ENCODE measurements at places on chromosomes 16 and 17. TPM values are rescaled to one million over a fixed set of nuclear protein-coding genes. Genes with fewer than 3 reads are reported as not detected.

The TPSB2 gene
- polyA plus RNA-seq = 0.34 TPM

DNA sequence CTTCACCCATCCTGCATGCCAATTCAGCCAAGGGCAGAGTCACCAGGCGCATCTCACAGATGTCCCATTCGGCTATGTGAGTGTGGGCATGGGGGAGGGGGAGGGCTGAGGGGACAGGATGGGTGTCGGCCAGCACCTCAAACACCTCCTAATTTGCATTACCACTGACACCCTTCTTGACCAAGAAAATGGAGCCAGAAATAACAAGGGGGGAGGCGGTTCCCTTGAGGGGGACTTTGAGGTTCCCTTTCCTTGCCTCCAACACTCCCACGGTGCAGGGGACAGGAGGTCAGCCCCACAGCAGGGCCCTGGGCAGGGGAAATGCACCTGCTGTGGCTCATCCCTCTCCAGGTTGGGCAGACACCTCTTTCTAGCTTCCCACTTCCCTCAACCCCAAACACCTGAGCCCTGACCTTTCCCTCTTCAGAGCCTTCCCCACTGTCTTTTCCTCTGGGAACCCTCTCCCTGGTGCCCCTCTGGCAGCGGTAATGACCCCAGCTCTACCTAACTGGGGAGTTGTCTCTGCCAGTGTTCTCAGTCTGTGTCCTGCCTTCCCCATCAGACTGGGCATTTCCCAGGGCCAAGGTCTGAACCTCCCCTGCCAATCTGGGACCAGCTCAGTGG is 18.2 kb upstream of the TBX21 start:
- DNase-seq = no peak

The PNMT gene
- polyA plus RNA-seq = 2.1 TPM

GRCh38 chr17:82127704-82128103 is 29.7 kb upstream of the FASN start:
- DNase-seq = no peak

GRCh38 chr17:77332981-77333685 is 192.4 kb downstream of the SEC14L1 start:
- DNase-seq = no peak

The KRT28 gene
- polyA plus RNA-seq = not detected

DNA sequence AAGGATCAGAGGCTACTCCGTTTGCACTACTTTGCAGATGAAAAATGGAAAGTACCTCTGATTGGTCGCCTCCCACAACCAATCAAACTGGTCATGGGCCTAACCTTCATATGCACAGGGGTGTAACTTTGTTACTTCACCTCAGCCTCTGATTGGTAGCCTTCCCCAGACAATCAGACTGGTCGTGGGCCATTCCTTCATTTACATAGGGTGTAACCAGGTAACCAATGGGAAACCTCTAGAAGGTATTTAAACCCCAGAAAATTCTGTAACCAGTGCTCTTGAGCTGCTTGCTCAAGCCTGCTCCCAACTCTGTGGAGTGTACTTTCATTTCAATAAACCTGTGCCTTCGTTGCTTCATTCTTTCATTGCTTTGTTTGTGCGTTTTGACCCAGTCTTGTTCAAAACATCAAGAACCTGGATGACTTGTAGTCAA is 39.2 kb upstream of the USP22 start:
- DNase-seq = no peak

- peak; percentile 67 for DNase-seq
Observed at GRCh38 chr16:4371357-4372000, at the start of gene VASN. TSS of gene VASN (plus strand) at chr16:4371848. CDS start at chr16:4380878, 9,030 bp downstream.

The LGALS9B gene
- 0.54 TPM for polyA plus RNA-seq

- DNase-seq = no peak
Observed at GRCh38 chr17:21015564-21015963, 27.2 kb downstream of the USP22 start.

- DNase-seq = peak; percentile 68
Observed at GRCh38 chr17:43871946-43872690, 25.1 kb downstream of the CD300LG start.

- DNase-seq = no peak
Observed at GRCh38 chr17:79979221-79979741, 56.4 kb downstream of the TBC1D16 start.

GRCh38 chr17:17831208-17832031 is 5.4 kb downstream of the SREBF1 start:
- no peak for DNase-seq

GRCh38 chr17:50833510-50834428 is 1.6 kb upstream of the WFIKKN2 start:
- no peak for DNase-seq

The BCAR1 gene
- 58.6 TPM for polyA plus RNA-seq

The GPR142 gene
- polyA plus RNA-seq = 0.97 TPM

The BAIAP3 gene
- 8.1 TPM for polyA plus RNA-seq

GRCh38 chr16:84795329-84796053 is 24.3 kb upstream of the CRISPLD2 start:
- DNase-seq = peak; percentile 72

GRCh38 chr17:41658846-41659245 is 29.8 kb upstream of the EIF1 start:
- DNase-seq = no peak

GRCh38 chr17:8322061-8322460 is 12.0 kb downstream of the ARHGEF15 start:
- DNase-seq = no peak

GRCh38 chr16:79770244-79771064 is 169.9 kb upstream of the MAF start:
- peak; percentile 95 for DNase-seq

The NPIPA7 gene
- polyA plus RNA-seq = 10.3 TPM

DNA sequence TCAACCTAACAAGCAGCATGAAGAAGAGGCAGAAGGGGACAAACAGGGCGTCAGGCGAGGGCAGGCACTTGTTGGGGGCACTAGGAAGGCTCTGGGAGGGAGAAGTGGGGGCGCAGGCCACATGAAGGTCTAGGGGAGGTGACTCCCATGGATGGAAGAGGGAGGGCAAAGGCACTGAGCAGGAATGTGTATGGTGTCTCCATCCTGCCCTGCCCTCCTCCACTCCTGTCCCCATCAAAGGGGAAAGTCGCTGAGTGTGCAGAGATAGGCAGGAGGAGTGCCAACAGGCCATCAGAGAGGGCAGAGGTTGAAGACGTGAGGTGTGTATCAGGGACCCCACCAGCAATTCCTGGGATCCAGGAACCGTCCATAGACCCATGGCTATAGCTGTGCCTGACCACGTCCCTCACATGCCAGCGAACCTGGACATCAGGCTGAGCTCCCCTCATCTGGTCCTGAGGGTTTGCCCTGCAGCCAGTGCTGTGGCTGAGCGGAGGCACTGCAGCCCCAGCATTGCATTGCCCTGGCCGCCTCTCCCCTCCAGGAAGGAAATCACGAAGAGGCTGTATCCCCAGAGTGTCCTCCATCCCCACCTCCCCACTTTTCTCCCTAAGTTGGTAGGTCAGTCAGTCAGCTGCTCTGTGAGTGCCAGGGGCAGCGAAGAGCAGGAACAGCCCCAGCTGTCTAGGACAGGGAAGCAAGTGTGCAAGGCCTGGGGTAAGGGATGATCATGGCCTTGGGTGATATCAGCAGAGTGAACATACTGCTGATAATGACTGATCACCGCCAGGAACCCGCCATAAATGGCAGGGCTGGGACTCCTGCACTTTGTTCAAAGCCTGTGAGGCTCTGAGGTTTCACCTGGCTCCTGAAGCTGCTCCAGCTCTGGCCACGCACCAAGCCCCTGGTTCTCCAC is 6.2 kb upstream of the CYB561 start:
- peak; percentile 69 for DNase-seq

The HOXB9 gene
- 0.03 TPM for polyA plus RNA-seq

DNA sequence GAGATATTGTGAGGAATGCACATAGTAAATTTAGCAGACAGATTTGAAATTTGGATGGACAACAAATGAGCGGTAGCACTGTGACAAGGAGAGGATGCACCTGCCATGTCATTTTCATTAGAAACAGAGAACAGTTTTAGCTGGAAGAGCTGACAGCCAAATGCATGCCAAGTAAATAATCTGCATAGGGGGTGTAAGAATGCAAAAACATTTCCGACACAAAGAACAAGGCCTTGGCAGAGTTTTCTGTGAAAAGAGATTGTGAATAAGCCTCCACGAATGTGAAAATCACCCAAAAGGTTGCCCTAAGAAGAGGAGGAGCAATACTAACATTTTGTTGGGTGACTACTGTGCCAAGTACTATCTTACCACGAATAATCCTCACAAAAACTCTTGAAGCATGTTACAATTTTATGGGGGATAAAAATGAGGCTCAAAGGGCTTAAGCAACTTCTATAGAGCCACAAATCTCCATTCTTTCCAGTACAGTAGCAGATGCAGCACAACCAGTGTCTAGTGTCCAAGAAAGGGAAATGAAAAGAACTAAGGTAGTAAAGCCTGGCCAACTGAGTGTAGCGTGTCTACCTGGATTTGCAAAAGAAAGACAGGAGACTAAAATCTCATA is 28.3 kb downstream of the TMEM100 start:
- DNase-seq = no peak

GRCh38 chr17:6648181-6648580 is 3.2 kb downstream of the MED31 start:
- DNase-seq = no peak

- no peak for DNase-seq
Observed at GRCh38 chr17:1582374-1582773, 19.8 kb upstream of the PITPNA start.

DNA sequence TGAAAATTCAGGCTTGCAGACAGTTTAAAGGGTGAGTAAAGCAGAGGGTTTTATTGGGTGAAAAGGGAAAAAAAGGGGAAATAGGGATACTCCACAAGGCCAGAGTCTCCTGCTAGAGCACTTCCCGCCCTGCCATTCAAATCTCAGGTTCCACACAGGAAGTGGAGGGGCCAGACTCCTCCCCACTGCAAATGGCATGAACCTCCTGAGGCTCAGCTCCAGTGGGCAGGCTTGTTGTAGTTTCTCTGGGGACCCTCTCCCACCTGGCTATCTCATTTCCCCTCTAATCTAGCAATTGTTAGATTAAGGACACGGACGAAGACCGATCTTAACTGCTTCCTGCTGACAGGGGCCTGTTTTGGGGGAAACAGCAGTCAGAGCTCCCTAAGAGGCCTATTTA is 43.4 kb downstream of the TAOK1 start:
- no peak for DNase-seq

- no peak for DNase-seq
Observed at GRCh38 chr17:29777663-29778062, 152.4 kb downstream of the SSH2 start.

DNA sequence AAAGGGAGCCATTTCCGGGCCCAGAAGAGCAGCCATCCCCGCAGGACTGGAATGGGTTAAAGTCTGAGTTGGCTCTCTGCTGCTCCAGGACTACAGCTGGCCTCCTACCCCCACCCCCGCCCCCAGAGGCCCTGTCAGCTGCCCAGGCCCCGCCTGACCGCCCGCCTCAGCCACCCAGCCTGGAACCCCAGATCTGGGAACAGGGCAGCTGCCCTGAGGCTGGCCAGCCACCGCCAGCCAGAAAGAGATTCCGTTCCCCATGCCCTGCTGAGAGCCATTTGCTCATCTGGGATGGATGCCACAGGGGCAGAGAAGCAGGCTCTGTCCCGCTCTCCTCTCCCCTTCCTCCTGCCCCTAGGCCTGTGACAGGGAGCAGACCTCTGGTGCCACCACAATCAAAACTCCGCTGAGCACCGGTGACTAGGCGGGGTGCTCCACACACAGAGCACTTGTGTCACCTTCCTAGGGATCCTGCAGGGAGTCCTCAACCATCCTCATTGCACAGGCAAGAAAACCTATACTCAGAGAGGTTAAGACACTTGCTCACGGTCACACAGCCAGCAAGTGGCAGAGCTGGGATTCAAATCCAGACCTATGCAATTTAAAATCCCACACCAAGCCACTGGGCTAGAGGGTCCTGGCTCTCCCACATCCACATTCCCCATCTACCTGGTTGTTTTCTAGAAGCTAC is 44.1 kb downstream of the ZNF423 start:
- DNase-seq = no peak

The TBC1D3 gene
- not detected for polyA plus RNA-seq

- DNase-seq = no peak
Observed at GRCh38 chr16:66165879-66166278, 200.6 kb upstream of the CDH5 start.

DNA sequence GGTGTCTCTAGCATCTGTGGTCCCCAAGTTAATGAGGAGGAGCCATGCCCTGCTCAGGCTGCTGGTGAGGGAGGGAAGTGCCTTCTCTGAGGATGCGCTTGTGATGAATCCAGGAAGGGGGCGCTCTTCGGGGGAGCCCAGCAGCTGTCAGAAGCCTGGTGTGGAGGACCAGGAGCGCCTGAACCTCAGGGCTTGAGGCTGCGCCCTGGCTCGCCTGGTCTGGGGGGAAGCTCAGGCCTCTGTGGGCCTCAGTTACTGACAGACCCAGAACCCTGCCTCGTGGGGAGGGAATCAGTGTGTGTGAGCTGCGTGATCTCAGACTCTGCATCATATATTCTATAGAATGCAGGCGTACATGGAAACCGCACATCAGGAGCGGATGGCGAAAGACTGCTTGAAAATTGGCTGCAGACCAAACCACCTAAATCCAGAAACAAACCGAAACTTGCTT is 126.1 kb downstream of the SEC14L1 start:
- no peak for DNase-seq

DNA sequence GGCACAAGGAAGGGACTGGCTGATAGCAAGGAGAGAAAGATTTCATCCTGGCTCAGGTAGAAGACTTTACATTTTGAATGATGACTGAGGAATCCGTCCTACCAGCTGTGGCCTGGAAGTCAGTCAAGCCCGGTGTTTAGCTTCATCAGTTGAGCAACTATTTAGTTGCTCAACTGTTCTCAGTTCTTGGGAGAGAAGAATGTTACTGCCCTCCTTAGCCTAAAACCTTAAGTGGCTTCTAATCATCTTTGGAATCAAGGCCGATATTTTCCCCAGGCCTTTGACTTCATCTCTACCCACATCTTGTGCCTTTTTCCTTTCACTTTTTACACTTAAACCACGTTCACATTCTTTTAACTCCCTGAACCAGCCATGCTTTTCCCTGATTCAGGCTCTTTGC is 17.3 kb upstream of the RBL2 start:
- no peak for DNase-seq

GRCh38 chr17:2420176-2420575 is 19.3 kb upstream of the MNT start:
- no peak for DNase-seq

The GNGT2 gene
- polyA plus RNA-seq = 4.2 TPM

GRCh38 chr17:80908776-80909175 is 82.9 kb upstream of the CHMP6 start:
- DNase-seq = no peak
